ENCODE measurements at places on chromosomes 2 and 18. TPM values are rescaled to one million over a fixed set of nuclear protein-coding genes. Genes with fewer than 3 reads are reported as not detected.
A peak's percentile ranks its signal among the peaks of the same experiment; 100 is the strongest.

DNA sequence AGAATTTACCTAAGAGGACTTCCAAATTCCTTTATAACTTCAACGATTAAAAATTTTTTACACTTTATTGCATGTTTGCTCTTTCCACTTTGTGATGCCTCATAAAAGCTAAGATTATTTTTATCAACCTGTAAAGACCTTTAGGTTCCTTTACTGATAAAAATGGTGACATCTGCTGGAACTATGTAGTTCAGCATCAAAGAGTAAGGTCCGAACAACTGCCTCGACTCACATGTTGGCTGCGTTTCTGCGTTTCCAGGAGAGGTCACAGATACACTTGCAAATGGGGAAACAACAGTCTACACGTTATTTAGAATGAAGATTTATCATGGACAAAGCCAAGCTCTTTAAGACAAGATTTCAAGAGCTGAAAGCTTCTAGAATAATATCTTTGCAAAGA is 18.8 kb upstream of the TMX3 start:
- no peak for DNase-seq
- no peaks in the 10 kb centered on the region for H3K4me1 ChIP-seq
- H3K27ac ChIP-seq = no peak overlapping the region
- H3K4me3 ChIP-seq = no peak overlapping the region

DNA sequence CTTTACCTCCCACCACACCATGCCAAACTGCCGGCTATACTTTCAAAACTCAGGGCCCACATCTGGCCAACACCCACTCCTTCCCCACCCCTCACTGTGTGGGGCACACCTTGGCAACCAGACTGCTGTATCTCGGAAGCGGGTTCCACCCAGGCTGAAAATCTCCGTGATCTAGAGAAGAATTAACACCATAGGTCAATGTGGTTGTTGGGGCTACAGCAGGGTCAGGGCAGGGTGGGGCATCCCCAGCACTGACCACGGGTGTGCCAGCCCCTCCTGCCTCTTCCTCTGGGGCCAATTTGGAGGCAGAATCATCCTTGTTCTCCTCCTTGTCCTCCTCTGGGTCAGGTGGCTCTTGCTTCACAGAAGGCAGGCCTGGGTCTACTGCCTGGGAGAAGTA is 6.3 kb upstream of the CFAP53 start:
- no peak for DNase-seq
- H3K27me3 ChIP-seq = no peaks in the 10 kb centered on the region
- H3K4me1 ChIP-seq = peaks cover 14% of the 10 kb centered on the region
- no peak overlapping the region for H3K27ac ChIP-seq
- no peak overlapping the region for H3K4me3 ChIP-seq

DNA sequence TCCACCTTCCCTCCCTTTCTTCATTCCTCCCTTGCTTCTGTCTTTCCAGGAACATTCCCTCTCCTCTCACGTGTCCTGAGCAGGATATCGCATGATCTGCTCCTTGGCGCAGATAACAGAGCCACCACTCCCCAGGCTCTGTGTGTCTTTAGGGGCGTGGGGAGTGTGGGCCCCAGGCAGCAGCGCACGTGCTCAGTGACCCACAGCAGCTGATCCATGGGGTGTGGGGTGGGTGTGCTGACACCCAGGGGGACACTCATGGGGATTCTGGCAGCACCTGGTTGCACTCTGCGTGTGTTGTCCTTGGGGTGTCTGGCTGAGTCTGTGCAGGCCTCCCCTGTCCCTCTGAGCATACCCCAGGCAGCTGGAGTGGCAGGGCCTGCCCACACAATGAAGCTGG is 9.9 kb upstream of the FOSL2 start:
- H3K4me1 ChIP-seq = peaks cover 15% of the 10 kb centered on the region
- H3K36me3 ChIP-seq = no peaks in the 10 kb centered on the region
- H3K4me3 ChIP-seq = no peak overlapping the region
- no peaks in the 10 kb centered on the region for H3K27me3 ChIP-seq

GRCh38 chr18:23356915-23357601 is 96.0 kb upstream of the RIOK3 start:
- H3K27ac ChIP-seq = peak overlapping the region; percentile 78
- DNase-seq = no peak
- no peaks in the 10 kb centered on the region for H3K27me3 ChIP-seq
- no peaks in the 10 kb centered on the region for H3K36me3 ChIP-seq
- H3K4me3 ChIP-seq = no peak overlapping the region

WNT10A gene
- 8.0 TPM for total RNA-seq

COA5 gene
- 22.0 TPM for total RNA-seq

HDHD2 gene
- 14.9 TPM for total RNA-seq

Data from esophagus squamous epithelium (tissue), 5 donors.